Stimulated activated naive B cell treated with anti-CD40 and anti-IgM and Interleukin-4, amounts not matched to agents 10 μg/mL and 1 μg/mL and 100 μg/mL, for 72 hours (primary cell): ENCODE measurements at places on chromosomes 7 and 10.

DNA sequence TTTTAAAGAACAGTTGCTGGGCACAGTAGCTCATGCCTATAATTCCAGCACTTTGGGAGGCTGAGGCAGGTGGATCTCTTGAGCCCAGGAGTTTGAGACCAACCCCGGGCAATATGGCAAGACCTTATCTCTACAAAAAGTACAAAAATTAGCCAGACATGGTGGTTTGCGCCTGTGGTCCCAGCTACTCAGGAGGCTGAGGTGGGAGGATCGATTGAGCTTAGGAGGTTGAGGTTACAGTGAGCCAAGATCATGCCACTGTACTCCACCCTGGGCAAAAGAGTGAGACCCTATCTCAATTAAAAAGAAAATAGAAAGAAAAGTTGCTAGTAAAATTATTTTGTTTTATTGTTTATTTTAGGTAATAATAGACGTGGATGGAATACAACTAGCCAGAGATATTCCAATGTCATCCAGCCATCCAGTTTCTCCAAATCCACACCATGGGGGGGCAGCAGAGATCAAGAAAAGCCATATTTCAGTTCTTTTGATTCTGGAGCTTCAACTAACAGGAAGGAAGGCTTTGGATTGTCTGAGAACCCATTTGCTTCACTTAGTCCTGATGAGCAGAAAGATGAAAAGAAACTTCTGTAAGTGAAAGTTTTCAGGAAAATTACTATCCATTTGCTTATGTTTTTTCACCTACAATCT, 3.0 kb downstream of the NUP42 start:
- DNase-seq: no peak

DNA sequence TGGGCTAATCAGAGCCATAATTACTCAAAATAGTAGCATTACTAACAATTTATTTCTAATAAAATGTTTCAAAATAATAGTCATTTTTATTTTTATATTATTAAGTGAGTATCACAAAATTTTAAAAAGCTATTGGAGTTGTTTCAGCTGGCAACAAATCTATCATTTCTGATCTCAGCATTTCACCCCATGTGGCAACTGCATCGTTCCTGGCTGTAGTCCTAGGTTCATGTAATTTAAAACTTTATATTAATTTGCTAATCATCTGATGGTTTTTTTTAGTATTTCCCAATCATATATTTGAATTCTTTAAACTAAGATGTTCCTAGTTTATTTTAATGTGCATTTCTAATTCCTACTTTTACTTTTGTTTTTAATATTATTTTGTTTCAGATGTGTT, 293.0 kb upstream of the AKR1E2 start:
- no peak for DNase-seq

GRCh38 chr7:112485766-112486165, 5.0 kb downstream of the LSMEM1 start:
- DNase-seq: no peak

DNA sequence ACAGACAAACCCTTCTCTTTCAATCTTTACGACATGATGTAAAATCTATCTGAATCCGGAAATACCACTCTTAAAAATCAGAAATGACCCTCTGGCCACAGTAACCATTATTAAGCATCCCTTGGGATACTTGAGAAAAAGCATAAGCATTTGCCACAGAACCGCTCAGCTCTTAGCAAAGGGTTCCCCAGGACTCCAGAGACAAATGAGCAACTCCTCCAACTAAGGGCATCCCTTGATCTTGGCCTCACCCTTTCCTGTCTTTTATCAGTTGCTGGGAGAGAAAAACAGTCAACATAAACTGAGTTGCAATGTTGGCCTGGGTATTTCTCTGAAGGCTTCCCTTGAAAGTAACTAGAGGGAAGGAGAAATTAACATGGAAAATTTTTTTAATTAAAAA, 3.5 kb downstream of the PDLIM1 start:
- DNase-seq: no peak

GRCh38 chr10:12594448-12594944, 245.1 kb downstream of the CAMK1D start:
- no peak for DNase-seq

DNA sequence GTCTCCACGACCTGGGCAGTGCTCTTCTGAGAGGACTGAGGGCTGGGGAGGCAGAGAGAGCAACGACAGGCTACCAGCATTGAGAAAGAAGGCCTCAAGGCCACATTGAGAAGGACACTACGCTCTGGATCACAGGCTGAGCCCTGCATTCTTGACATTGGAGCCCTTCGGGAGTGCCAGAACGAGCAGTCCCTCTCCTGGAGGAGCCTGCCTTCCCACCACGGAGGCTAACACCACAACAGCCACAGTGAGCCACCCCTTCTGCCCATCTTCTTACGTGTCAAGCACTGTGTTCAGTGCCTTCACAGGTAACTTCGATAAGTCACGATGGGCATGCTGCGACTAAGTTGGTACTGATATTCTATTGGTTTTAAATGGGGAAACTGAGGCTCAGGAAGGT, 267.8 kb downstream of the RPS24 start:
- DNase-seq: no peak

DNA sequence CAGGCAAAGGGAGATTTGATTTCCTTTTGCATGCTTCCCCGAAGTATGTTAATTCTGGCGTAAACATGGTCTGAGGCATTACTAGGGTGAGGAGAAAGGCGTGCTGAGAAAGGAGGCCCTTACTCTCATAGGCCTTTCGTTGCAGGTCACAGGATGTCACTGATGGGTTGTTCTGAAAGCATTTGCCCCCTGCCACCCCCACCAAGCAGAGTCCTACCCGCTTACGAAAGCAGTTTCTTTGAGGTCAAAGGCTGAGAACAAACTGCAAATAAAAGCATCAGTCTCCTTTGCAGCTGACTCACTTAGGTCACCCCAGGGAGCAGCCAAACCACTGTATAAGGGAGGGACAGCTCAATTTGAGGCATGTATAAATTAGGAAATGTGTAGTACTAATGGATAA, 57.1 kb downstream of the BPGM start:
- no peak for DNase-seq

DNA sequence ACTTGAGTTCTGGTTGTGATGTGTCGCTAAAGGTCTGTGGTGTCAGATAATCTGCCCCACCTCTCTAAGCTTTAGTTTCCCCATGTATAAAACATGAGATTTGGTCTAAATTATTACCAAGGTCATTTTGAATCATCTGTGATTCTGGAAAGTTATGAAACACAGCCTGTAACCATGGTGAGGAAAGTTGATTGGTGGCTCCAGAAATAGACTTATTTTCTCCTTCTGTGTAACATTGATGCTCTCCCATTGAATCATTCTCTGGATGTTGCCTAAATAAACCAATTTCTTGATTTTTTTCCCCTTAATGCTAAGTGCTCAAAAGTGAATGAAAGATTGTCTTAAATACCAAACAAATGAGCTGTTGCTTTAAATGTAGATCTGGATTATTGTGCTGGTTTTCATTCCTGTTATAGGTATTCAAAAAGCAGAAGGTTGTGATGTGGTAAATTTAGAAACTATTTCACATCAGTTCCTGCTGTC, 30.0 kb upstream of the PCGF5 start:
- no peak for DNase-seq

- DNase-seq: no peak
These were observed 801.2 kb upstream of the ZWINT start for GRCh38 chr10:57162231-57162630.

DNA sequence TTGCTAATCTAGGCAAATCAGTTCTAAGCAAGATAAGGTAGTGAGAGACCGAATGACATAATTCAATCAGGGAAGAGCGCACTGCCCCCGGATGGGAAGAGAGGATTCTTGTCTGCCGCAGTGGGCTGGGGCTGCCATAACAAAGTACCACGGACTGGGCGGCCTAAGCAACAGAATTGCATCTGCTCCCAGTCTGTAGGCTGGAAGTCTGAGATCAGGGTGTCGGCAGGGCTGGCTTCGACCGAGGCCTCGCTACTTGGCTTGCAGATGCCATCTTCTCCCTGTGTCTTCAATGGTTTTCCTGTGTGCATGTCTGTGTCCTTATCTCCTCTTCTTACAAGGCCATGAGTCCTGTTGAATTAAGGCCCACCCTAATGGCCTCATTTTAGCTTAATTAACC, 59.7 kb upstream of the TMEM72 start:
- no peak for DNase-seq

DNA sequence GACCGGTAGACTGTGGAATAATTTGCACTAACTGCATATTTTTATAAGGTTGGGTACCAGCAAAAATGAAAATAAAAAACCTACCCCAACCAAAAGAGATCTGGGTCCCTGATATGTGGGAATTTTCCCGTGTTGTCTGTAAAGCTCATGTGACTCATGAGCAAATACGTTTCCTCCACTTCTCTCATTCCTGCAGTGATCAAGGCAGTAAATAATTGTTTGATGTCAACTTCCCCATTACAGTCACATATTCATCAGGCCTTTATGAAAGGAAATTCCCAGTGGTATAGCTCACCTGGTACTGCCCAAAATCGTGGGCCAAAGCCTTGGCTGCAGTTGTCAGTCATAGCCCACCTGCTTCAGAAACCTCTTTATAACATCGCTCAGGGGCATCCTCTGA, 166.0 kb upstream of the ANK3 start:
- no peak for DNase-seq

- DNase-seq: no peak
These were observed 53.7 kb downstream of the CAV1 start for GRCh38 chr7:116578526-116578925.

DNA sequence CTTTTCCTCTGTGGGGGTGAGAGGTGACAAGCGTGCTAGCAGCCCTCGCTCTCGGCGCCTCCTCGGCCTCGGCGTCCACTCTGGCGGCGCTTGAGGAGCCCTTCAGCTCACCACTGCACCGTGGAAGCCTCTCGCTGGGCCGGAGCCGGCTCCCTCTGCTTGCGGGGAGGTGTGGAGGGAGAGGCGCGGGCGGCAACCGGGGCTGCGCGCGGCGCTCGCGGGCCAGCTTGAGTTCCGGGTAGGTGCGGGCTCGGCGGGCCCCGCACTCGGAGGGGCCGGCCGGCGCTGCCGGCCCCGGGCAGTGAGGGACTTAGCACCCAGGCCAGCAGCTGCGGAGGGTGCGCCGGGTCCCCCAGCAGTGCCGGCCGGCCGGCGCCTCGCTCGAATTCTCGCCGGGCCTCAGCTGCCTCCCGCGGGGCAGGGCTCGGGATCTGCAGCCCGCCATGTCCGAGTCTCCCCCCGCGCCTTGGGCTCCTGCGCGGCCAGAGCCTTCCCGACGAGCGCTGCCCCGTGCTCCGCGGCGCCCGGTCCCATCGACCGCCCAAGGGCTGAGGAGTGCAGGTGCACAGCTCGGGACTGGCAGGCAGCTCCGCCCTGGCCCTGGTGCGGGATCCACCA, 352.8 kb upstream of the PODXL start:
- DNase-seq: no peak

GRCh38 chr10:43305876-43306275, 39.0 kb upstream of the RASGEF1A start:
- DNase-seq: no peak

DNA sequence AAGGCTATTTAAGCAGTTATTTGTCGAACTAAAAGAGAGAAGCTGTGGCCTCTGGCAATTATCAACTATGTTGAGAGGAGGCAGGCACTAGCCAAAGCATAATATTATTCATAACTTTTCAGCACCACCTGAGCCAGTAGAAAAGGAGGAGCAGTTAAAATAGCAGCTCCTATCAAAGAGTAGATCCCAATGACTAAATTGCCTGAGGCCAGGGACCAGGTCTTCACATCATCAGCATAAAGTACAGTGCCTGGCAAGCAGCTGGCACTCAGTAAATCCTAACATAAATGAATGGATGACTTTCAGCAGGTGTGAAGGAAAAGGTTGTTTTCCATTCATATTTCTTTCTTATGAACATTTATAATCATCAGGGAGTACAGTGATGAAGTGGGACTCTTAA, 309.0 kb upstream of the IMMP2L start:
- DNase-seq: no peak

GRCh38 chr7:47087866-47088265, 494.0 kb downstream of the TNS3 start:
- DNase-seq: no peak

DNA sequence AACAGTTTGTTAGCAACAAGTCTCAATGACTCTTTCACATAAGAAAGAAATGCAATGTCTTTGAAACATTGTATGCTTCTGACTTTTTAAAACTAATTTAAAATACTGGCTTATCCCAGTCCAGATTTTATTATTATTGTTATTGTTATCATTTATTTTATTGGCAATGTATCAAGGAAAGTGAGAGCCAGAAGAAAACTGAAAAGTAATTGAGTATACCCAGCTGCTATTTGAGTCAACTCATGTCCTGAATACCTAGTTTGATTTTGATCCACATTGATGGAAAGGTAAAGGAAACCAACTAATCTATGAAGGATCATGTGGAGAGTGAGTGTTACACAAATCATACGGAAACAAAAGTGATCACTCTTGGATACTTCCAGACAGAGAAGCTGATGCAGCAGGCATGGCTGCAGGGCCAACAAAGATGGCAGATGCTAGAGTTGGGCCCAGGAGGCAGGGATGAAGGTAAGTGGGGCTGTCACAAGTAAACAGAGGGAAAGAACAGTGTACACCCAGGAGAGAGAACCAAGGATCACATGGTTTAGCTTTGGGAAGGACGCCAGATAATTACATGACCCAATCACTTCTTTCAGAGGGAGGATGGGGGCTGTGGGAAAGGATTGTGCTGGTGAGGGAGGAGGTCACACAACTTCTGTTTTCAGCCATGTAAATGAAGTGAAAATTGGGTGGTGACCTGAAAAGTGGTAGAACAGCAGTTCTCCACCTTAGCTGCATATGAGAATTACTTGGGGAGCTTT, 179.2 kb upstream of the NAMPT start:
- no peak for DNase-seq

GRCh38 chr10:10886861-10887531, 130.7 kb upstream of the CELF2 start:
- no peak for DNase-seq

DNA sequence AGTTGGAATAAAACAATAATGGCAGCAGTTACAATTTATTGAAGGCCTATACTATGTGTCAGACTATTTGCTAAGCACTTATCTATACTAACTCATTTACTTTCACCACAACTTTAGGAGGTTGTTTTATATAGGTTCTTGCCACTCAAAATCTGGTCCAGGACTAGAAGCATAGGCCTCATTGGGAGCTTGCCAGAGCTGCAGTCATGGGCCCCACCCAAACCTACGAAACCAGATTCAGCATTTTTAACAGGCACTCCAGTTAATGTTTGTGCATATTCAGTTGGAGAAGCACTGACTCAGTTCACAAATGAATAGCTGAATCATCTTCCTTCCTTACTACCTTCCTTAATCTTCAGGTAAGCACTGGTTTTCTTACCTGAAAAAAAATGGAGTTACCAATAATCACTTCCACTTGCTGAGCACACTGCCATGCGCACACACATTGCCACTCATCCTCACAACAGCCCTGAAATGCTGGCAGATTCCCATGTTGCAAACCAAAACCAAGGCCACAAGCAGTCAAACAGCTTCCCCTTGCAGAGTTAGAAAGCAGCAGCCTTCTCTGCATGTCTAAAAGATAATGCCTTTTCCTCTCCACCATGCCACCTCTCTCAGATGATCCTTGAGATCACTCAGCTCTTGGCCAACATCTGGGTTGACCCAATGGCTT, 122.4 kb downstream of the SLC16A9 start:
- no peak for DNase-seq

GRCh38 chr7:37181550-37181932, 267.1 kb downstream of the ELMO1 start:
- no peak for DNase-seq
